ENCODE measurements at places on chromosomes 7 and 10. TPM values are rescaled to one million over a fixed set of nuclear protein-coding genes. Genes with fewer than 3 reads are reported as not detected.

Gene SPDYE8
- not detected for polyA plus RNA-seq

Gene HECTD2
- 8.4 TPM for polyA plus RNA-seq

Gene ASB15
- not detected for polyA plus RNA-seq

Gene PANK1
- 5.7 TPM for polyA plus RNA-seq

Gene LDB1
- 93.2 TPM for polyA plus RNA-seq

Gene LBX1
- polyA plus RNA-seq: not detected

Gene C10orf62
- polyA plus RNA-seq: not detected

Gene SLC13A1
- polyA plus RNA-seq: not detected

Gene CLRN3
- not detected for polyA plus RNA-seq

Gene PNLIPRP3
- not detected for polyA plus RNA-seq

Gene GJD4
- not detected for polyA plus RNA-seq

Gene NPSR1
- polyA plus RNA-seq: not detected

Gene TMEM213
- not detected for polyA plus RNA-seq

Gene HTR5A
- not detected for polyA plus RNA-seq

Gene OR9A2
- not detected for polyA plus RNA-seq

Gene HYAL4
- not detected for polyA plus RNA-seq

Gene OR13A1
- polyA plus RNA-seq: not detected

Gene ORAI2
- 10.0 TPM for polyA plus RNA-seq

Gene LRGUK
- polyA plus RNA-seq: 0.11 TPM

Gene STAMBPL1
- polyA plus RNA-seq: 12.8 TPM

Gene GALNT17
- 39.0 TPM for polyA plus RNA-seq

Gene AVPI1
- 18.2 TPM for polyA plus RNA-seq

Gene BBS9
- polyA plus RNA-seq: 8.1 TPM

Gene ZNF467
- polyA plus RNA-seq: 4.6 TPM

Gene KLLN
- 0.60 TPM for polyA plus RNA-seq

Gene TMEM196
- polyA plus RNA-seq: 0.02 TPM

Gene WDFY4
- 1.8 TPM for polyA plus RNA-seq

Gene HYCC1
- 8.3 TPM for polyA plus RNA-seq

Gene FKBP6
- not detected for polyA plus RNA-seq

Gene CUBN
- polyA plus RNA-seq: 3.5 TPM

Gene RAMP3
- polyA plus RNA-seq: 4.0 TPM

Gene ARHGEF35
- polyA plus RNA-seq: 2.9 TPM

Gene NUTM2E
- 0.30 TPM for polyA plus RNA-seq

Gene BAIAP2L1
- 1.3 TPM for polyA plus RNA-seq

Gene PTN
- 20.0 TPM for polyA plus RNA-seq

Gene PTPRZ1
- 0.48 TPM for polyA plus RNA-seq

Gene ANKRD1
- 0.36 TPM for polyA plus RNA-seq

Gene CDC14C
- not detected for polyA plus RNA-seq

Gene PRKAG2
- 32.1 TPM for polyA plus RNA-seq

Gene LIPJ
- polyA plus RNA-seq: not detected
